Activated naive CD4-positive, alpha-beta T cell treated with anti-CD3 and anti-CD28 coated beads, Interleukin-2, amount 50 U/mL, for 72 hours (primary cell): ENCODE measurements at places on chromosomes 2 and 18.

DNA sequence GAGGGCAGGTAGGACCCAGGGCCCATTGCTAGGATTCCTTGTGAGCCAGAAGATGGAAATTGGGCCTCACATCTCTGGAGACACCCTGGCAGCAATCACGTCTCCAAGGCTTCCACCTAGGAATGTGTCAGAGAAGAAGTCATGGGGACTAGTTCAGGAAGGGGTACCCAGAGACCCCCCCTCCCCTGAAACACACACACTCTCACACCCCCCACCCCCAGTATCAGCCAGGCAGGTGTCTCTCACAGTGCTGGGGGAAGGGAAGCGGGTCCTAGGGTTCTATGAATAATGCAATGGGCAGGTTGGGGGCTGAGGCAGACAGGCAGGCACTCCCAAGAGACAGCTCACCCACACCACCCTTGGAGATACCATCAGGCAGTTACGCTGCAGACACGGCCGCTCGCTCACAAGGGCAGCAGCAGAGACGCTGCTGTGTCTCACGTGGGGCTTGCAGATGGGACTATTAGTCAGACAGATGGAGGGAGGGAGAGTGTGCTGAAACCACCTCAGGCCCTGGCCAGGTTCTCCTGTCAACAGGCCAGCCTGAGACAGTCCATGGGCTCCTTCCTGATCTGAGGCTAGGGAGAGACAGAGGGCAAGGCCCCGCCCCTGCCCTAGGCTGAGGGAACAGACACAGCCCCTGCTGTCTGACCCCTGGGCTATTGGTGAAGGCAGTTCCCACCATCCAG is 134.6 kb downstream of the CYP26B1 start:
- DNase-seq = no peak

- DNase-seq = no peak
These were observed 33.9 kb downstream of the ZBTB7C start for GRCh38 chr18:48375150-48375800.

- peak; percentile 20 for DNase-seq
These were observed 135.8 kb downstream of the SH3RF3 start for GRCh38 chr2:109264595-109265328.

- DNase-seq = no peak
These were observed 303.0 kb downstream of the DYSF start for GRCh38 chr2:71756280-71756906.

DNA sequence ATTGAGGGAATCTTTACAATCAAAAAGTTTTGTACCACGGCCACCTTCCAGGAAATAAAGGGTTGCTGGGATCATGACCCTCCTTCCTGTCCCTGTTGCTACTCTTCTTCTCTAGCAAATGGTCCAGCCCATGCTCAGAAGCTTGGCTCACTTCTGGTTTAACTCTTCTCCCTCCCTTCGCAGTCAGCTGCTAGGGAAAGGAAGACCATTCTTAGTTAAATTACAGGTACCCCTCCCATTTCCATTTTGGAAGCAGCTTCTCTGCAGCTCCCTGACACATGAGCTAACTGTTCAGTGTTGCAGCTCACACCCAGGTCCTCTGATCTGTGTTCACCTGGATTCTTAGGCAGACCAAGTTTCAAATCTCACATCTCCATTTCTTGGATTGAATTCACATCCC is 100.3 kb downstream of the DOCK10 start:
- DNase-seq = no peak

GRCh38 chr18:76977684-76978232 is 154.8 kb downstream of the MBP start:
- no peak for DNase-seq
